ENCODE measurements at places on chromosomes 3 and 15.
A peak's percentile ranks its signal among the peaks of the same experiment; 100 is the strongest.

DNA sequence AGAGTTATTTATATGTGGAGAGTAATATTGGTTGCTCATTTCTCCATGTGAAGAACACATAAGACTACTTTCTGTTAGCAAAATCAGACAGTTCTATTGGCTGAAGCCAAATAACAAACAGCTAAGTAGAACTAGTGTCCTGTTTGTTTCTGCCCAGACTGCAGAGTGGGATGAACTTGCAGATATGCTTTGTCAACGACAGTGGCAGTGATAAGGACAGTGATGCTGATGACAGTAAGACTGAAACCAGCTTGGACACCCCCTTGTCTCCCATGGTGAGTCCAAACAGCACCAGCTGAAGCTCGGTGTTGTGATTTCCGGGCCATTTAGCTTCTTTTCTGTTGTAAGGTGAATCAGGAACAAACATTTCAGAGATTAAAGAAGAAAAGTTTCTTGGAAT is 102.6 kb upstream of the IL12A start:
- DNase-seq, result no peak

DNA sequence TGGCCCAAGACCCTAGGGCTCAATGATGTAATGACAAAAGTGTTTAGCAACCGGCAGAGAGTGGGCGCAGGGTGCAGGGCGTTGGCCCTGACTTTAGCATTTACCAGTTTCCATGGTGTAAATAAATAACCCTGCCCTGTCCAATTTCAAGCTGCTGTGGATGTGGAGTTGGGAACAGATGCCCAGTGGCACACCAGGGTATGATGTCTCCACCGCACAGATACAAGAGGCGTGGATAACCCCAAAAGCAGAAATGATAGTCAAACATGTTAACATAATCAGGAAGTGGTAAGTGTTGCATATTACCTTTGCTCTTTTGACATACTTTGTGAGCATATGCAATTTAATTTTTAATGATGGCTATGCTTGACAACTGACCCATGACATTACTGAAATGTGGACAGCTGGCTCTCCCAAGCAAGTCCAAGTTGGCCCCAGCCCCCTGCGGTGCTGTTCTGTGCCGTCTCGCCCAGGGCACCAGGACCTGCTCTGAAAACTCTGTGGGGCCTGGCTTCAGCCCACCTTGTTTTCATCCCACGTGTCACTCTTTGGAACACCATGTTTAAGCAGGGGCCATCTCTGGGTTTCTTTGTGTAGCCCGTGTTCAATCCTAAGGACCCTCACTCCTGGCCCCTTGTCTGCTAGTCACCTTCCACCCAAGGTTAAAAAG is 10.8 kb upstream of the ANPEP start:
- DNase-seq, result no peak

DNA sequence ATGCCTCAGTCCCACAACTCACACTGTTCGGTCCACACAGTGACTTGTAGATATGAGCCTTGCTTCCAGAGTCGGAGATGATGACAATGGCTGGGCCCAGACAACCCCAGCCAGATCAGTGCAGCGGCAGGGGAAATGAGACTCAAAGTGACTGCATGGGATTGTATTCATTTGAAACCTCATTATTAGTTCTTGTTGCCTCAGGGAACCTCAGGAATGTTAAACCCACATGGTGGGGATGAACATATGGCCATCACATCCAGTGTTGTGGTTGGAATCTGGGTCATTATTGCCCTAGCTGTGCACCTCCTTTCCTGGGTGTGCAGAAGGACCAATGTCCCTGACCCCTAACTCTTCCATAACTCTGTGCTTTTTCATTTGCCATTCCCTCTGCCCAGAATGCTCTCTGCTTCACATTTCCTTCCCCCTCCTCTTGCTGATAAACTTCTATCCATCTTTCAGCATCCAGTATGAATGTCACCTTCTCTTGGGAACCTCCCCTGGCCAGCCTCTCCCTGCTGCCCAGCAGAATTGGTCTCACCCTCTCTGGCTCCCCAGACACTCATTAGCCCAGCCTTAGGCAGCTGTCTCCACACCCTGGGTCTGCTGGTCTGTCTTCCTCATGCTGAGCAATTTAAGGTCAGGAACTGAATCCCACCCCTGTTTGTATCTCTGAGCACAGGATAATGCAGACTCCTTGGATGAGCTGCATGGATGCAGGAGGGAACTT is 67.0 kb upstream of the TNFAIP8L3 start:
- no peak for DNase-seq

DNA sequence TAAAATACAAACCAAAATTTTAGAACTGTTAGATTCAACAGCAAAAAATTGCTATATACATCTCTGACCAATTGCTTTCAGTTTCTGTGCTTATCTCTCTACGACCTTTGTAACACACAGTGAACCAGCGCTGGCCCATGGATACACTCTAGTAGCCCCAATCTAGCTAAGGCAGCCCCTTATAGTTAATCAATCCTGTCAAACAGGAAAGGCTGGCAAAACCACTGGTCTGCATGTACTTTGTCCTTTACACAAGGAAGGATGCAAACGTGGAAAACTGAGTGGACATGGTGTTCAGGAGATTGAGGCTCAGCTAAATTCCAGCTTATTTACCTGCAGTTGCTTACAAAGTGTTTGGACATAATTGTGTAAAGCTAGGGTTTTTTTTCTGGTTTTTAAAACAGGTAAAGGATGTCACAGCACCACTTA is 25.9 kb downstream of the ADGRG7 start:
- no peak for DNase-seq

DNA sequence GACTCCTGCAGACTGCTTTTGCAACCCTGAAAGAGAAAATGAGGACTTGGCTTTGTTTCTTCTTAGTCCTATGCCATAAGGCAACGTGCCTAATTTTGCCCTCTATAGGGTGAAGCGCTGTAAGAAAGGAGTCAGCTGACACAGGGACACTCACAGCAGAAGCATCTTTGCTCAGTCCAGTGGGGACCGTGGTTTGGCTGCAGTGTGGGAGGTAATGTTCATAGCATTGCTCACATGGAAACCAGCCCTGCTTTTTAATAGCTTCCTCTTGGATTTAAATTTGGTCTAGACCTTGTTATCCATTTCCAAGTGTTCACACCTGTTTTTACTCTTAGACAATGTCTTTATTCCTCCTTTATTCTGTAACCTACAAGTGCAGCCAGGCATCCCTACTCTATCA is 1032.1 kb downstream of the NTRK3 start:
- DNase-seq, result no peak

- no peak for DNase-seq
Observed at GRCh38 chr15:52257734-52258062, 37.9 kb downstream of the MYO5C start.

- no peak for DNase-seq
Observed at GRCh38 chr3:177145381-177145780, 51.9 kb downstream of the TBL1XR1 start.

GRCh38 chr3:55615694-55616295 is 128.7 kb upstream of the WNT5A start:
- DNase-seq, result no peak

DNA sequence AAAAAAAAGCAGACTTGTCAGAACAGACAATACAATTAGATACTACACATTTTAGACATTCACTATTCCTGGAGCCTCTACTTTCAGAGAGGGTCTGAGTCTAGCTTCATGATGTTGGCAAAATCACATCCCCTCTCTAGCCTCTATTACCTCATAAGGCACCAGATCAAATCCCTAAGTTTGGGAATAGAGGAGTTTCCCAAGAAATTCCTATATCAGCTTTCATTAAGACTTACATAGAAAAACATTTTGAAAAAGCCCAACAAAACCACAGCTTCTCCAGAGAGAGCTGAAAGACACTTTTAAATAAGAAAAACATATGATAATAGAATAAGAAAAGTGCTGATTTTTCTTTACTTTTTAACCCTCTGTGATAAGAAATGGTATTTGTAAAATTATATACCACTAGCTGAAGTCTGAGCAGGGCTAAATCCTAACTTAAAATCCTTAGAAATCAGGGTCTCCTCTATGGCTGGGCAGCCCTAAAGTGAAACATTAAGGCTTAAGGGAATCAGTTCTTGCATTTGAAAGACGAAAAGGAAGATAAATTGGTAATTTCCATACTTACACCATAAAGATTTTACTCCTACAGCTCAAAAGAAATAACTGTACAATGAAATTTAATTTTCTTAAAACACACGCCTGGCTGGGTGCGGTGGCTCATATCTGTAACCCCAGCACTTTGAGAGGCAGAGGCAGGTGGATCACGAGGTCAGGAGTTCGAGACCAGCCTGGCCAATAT is 4.3 kb downstream of the TBC1D2B start:
- DNase-seq, result no peak

GRCh38 chr3:127630811-127631714 is 2.1 kb downstream of the PODXL2 start:
- DNase-seq, result peak; percentile 78

DNA sequence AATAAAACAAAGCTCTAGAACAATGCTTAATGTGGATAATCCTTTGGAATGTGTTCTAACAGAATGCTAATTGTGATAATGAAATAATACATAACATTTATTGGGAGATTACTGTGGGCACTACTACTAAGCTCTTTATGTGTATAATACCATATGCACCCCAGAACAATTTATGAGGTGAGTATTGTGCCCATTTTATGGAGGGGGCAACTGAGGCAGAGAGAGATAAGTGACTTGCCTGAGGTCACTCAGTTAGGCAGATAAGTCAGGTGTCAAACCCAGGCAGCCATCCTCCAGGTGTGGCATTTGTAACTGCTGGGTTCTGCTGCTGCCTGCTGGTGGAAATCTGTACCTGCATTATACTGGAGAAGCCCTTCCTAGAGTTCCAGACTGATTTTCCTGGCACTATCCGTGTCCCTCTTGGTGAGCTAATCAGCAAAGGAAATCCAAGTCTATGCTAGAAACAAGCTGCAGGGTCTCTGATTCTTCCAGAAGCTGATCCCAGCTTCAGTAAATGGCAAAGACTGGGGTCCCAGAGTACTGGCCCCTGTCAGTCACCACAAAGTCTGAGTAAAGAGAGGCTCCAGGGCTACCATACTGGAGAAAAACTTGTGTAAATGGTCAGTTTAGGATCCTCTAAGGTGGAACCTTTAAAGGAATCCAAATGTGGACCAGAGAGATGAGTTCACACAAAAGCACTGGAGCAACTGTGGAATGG is 22.6 kb upstream of the RBP1 start:
- DNase-seq, result peak; percentile 37

DNA sequence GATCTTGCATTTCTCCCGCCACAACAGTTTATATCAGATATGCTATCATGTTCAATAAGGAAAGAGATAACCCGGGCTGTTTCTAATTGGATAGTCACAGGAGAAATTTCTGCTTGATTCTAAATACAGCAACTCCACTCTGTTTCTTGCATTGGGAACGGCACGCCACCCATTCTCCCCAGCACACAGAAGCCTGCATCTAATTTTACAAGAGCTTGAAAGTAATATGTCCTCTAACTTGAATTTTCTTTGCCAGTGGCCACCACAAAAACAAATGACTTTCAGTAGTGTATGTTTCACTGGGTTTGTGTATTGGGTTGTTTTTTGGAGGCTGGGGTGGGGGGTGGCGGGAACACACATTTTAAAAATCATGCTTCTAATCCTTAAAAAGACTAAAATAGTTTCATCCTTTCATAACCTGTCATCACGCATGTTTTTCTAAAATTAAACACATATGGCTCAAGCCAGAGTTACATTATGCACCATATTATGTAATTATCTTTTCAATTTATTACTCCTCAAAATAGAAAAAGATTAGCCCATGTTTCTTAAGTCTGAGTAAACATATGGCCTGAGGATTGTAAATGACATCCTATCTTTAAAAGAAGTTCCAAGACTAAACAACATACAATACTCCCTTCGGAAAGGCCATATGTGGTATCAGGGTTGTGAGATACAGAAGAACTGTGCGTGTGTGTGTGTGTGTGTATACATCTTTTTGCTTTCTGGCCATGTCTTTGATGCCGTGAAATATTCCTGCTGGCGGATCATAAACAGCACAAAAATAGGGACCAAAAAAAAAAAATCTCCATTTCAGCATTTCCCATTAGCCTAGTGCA is 176.3 kb downstream of the FOXP1 start:
- DNase-seq, result no peak

DNA sequence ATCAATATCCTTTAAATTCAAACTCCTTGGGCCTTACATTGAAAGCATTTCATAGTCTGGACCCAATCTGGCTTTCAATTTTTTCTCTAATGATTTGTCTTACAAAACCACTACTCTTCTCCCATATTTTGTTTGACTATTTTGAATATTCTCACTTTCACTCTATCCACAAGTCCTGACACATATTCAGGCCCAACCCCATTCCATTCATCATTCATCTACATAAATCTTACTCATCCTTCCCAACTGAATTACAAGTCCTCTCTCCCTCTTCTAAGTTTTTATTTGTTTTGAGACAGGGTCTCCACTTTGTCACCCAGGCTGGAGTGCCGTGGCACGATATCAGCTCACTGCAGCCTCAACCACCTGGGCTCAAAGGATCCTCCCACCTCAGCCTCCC is 43.6 kb downstream of the TOP2B start:
- no peak for DNase-seq

GRCh38 chr15:36758800-36759199 is 179.4 kb downstream of the CDIN1 start:
- DNase-seq, result no peak

DNA sequence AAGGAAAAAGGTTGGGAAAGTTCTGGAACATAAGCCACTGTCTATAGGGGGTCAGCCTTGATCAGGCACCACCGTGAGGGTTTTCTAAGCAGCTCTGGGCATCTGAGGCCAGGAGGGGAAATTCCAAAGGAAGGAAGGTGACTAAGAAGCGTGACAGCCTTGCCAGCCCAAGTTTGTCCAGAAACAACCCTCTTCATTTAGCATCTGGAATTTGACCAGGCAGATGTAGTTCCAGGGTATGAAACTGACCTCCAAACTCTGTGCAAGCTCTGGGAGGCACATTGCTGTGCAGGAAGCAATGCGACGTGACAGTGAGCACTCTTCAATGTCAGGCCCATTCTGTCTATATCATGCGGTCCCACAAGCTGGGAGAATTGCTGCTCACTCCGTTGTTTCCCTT is 85.4 kb upstream of the TPM1 start:
- no peak for DNase-seq

DNA sequence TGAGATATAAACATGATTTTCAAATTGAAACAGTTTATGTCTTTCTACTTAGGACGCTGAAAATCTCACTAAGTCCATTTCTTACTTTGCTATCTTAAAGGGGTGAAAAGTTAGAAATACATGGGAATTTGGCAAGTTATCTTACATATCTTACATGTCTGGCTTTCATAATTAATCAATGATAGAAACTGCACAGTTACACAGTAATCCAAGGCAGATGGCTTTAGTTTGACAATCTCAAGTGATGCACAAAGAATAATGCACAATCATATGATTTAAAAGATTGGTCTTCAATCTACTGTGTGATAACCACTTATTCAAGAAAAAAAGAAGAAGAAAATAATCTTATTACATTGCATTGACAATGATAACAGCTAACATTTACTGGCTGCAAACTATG is 14.2 kb downstream of the PDZRN3 start:
- DNase-seq, result no peak

- no peak for DNase-seq
Observed at GRCh38 chr15:70314688-70315087, 217.0 kb upstream of the TLE3 start.

All from NCI-H2029 treated with DMSO at 0.1 percent for 48 hours (cell line).